ENCODE measurements at places on chromosomes 7 and 10. TPM values are rescaled to one million over a fixed set of nuclear protein-coding genes. Genes with fewer than 3 reads are reported as not detected.

Gene ZFAND4
- total RNA-seq, result 4.4 TPM

Gene CAPZA2
- total RNA-seq, result 131 TPM

Gene FAM25C
- not detected for total RNA-seq

Gene SUN3
- total RNA-seq, result not detected

Gene TUBAL3
- not detected for total RNA-seq

Gene CDH23
- total RNA-seq, result 0.18 TPM

Gene PSD
- 6.3 TPM for total RNA-seq
